NCI-H2029 treated with DMSO at 0.1 percent for 48 hours (cell line): ENCODE measurements at places on chromosomes 7 and 10.

GRCh38 chr10:20839141-20839540 is 58.0 kb downstream of the NEBL start:
- DNase-seq: no peak

GRCh38 chr7:138669364-138669763 is 31.8 kb downstream of the SVOPL start:
- no peak for DNase-seq

DNA sequence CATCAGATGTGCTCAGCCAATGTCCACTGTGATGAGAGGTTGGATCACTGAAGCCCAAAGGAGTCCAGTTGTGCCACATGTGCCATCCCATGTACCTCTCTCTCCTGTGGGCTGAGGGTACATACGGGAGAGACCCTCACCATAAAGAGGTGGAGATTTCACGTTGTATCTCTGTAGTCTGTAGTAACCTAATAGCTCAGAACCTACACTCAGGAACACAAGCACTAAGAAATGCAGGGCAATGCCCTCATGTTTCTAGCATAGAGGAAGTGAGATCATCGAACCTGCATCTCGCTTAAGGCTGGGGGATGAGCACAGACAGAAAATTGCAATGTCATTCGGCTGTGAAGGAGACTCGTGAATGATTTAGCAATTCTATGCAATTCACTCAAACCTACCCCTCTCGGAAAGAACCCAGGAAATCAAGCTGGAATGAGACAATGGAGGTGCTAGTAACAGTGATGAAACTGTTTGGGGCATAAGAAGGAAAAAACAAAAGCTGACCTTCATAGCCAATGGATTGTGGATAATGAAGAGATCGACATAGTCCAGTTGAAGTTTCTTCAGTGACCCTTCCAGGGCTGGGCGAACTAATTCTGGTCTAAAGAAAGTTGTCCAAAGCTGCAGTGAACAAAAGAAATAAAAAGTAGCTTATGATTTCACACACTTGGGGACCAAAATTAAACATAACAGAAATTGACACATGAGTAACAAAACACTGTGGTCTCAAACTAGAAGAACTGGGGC is 80.3 kb upstream of the UCN3 start:
- no peak for DNase-seq

GRCh38 chr10:59617996-59618395 is 91.7 kb downstream of the SLC16A9 start:
- DNase-seq: no peak

DNA sequence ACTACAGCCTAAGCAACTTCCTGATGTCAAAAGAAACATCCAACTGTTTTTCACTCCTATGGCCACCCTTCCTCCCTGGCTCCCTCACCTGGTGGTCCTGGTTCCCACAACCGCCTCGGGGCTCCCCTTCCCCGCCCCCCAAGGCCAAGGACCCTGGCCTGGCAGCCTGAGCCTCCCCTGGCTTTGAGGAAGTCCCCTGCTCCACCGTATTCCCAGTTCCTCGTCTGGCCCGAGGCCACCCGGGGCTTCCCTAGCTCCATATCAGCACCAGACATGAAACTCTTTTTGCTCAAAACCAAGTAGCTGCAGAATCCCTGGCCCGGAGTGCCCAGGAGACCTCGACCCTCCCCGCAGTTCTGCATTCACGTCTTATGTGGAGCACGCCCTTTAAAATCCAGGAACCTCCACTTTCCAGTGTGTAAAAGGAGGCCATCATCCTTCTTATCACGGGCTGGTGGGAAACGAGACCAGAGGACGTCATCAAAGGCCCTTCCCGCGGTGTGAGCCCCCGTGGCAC is 82.9 kb downstream of the PRKAG2 start:
- DNase-seq: no peak

DNA sequence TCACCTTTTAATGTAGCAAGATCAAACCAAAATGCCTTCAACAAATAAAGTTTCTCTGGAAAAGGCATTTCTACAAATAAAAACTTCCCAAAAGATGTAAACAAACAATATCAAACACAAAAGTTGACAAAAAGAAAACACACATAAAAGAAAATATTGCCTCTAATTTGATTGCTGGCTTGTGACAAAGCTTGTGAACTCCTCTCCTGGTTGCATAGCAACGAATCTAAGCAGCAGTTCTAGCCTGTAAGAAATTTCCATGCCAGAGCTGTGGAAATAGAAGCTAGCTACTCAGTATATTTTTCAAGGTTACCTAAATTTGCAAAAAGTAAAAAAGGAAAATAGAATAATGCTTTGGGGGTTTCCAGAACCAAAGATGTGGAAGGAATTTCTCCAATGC is 173.9 kb upstream of the CDK1 start:
- no peak for DNase-seq

GRCh38 chr7:22688084-22688483 is 38.9 kb upstream of the IL6 start:
- no peak for DNase-seq

- DNase-seq: no peak
Measured at GRCh38 chr10:121961456-121961855, 13.6 kb downstream of the NSMCE4A start.
